CD4-positive, alpha-beta memory T cell (primary cell): ENCODE measurements at places on chromosomes 6 and 20. TPM values are rescaled to one million over a fixed set of nuclear protein-coding genes. Genes with fewer than 3 reads are reported as not detected.

Gene ZNF165
- total RNA-seq, result 1.4 TPM

Gene TGM3
- not detected for total RNA-seq

Gene SSTR4
- not detected for total RNA-seq

Gene TEAD3
- not detected for total RNA-seq
